ENCODE measurements at places on chromosomes 2 and 18. TPM values are rescaled to one million over a fixed set of nuclear protein-coding genes. Genes with fewer than 3 reads are reported as not detected.

SIX2 gene
- total RNA-seq: 2.5 TPM

BMP10 gene
- not detected for total RNA-seq

ZNF385B gene
- not detected for total RNA-seq

NAT8 gene
- total RNA-seq: not detected

ERBB4 gene
- total RNA-seq: not detected

TEX44 gene
- not detected for total RNA-seq

MAP3K19 gene
- not detected for total RNA-seq

CHST9 gene
- total RNA-seq: not detected

STAT4 gene
- total RNA-seq: 3.9 TPM

SLC11A1 gene
- 0.20 TPM for total RNA-seq

TNFAIP6 gene
- total RNA-seq: 0.60 TPM

GPR45 gene
- not detected for total RNA-seq

EFHD1 gene
- 5.1 TPM for total RNA-seq

Data from A549 treated with dexamethasone at 1 μM for 4 hours (cell line).